ENCODE measurements at places on chromosomes 11 and 22. TPM values are rescaled to one million over a fixed set of nuclear protein-coding genes. Genes with fewer than 3 reads are reported as not detected.
A peak's percentile ranks its signal among the peaks of the same experiment; 100 is the strongest.

CCDC188 gene
- not detected for total RNA-seq

DNA sequence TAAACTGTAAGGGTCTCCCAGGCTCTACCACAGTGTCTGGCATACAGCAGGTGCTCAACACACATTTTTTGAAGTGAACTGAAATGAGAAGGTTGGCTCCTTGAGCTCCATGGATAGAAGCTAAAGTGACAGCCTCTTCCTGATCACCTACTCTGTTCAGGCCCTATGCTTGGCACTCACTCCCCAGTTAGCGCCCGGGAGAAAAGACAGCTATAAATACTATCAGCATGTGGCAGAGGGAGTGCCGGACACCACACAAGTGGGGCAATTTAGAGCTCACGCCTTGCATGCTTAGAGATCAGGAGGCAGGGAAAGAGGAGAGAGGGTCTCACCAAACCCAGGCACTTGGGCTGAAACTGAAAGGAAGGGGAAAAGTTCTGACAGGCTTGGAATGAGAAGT lies 195.5 kb downstream of the BUD13 start:
- no peaks in the 10 kb centered on the region for H3K36me3 ChIP-seq
- H3K4me3 ChIP-seq = no peak overlapping the region
- no peak for DNase-seq
- no peak overlapping the region for H3K27ac ChIP-seq

DNA sequence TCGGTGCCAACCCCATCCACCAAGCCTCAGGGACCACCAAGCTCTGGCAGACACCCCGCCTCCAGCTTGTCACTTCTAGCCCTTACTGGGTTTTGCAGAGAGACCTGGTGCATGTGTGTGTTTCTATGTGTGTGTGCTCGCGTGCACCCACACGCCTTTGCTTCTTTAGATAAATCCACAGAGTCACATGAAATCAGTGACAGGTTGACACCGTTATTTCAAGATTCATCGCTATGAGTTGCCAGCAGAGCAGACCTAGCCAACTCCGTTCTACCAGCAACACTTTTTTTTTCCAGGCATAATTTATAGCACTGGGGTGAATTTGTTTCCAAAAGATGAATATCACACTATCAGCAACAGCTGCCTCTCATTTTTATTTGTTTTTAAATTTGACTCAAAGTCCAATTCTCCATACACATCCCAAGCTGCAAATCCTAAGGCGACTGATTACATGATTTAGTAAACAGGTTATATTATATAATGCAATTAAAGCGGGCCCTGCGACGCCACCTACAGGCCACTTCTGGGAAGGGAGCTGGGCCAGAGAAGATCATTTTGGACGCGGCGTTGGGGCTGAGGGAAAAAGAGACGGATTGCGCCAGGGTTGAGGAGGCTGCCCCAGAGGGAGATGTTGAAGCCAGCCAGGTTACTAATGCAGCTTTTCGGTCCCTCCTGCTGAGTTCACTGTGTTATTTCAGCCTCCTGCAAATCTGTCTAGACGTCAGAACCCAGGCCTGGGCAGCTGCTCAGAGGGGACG lies 150.5 kb downstream of the FEZ1 start:
- peak; percentile 70 for DNase-seq
- H3K27me3 ChIP-seq = no peaks in the 10 kb centered on the region
- H3K27ac ChIP-seq = no peak overlapping the region
- H3K36me3 ChIP-seq = no peaks in the 10 kb centered on the region
- H3K4me1 ChIP-seq = no peaks in the 10 kb centered on the region

CCDC73 gene
- 0.33 TPM for total RNA-seq

DNA sequence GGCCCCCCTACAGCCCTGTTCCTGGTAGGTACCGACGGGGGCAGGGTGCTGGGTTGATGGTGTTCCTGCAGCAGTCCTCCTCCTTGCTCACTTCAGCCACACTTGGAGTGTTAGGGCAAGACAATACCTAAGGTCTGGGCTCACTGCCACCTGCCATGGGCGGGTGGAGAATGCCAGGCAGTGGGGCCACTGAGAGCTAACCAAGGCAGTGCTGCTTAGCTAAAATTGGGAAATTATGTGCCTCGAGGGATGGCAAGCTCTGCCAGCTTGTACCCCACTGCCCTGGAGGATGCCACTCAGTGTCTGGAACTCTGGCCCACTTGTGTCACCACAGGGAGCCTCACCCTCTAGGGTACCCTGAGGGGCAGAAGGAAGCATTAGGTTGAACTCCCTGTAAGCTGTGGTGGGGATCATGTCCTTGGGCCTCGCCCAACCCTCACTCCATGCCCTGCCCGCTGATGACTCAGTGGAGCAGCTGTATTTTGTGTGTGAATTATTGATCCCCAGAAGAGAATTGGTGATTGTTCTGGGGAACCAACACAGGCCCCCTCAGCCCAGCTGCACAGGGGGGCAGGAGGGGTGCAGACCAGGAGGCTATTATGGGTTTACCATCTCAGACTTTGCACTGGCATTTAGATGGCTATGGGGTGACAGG lies 17.7 kb downstream of the PHLDB1 start:
- no peaks in the 10 kb centered on the region for H3K27me3 ChIP-seq
- DNase-seq = no peak

GRCh38 chr11:96578379-96578778 lies 188.6 kb downstream of the JRKL start:
- H3K27me3 ChIP-seq = no peaks in the 10 kb centered on the region
- H3K4me1 ChIP-seq = no peaks in the 10 kb centered on the region
- H3K27ac ChIP-seq = no peak overlapping the region
- H3K4me3 ChIP-seq = no peak overlapping the region
- no peaks in the 10 kb centered on the region for H3K36me3 ChIP-seq
- no peak for DNase-seq

DNA sequence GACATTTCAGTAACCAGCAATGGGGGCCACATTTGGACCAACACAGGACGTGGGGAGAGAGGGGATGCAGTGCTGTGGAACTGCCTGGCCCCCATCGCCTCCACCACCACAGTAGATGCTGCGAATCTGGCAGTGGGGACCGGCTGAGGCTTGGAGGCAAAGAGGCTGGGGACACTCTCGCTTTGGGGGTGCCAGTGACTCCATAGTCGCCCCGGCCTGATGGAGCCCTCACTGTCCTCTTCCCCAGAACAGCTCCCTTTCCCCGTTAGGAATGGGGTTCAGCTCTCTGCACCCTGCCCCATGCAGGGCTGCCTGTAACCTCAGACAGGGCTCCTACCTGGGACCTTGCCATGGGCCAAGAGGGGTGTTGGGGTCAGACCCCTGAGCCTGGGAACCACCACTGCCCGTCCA lies 1.8 kb upstream of the MUC2 start:
- no peaks in the 10 kb centered on the region for H3K27me3 ChIP-seq
- no peak overlapping the region for H3K4me3 ChIP-seq
- H3K36me3 ChIP-seq = no peaks in the 10 kb centered on the region

SLC5A4 gene
- not detected for total RNA-seq

- no peak overlapping the region for H3K4me3 ChIP-seq
- no peaks in the 10 kb centered on the region for H3K27me3 ChIP-seq
- no peak for DNase-seq
- no peak overlapping the region for H3K27ac ChIP-seq
- no peaks in the 10 kb centered on the region for H3K4me1 ChIP-seq
These were observed 338.8 kb downstream of the MIAT start for GRCh38 chr22:26996154-26996553.

- no peak for DNase-seq
- H3K4me1 ChIP-seq = no peaks in the 10 kb centered on the region
- no peaks in the 10 kb centered on the region for H3K36me3 ChIP-seq
These were observed 11.3 kb upstream of the GDPD5 start for GRCh38 chr11:75536786-75537641.

DNA sequence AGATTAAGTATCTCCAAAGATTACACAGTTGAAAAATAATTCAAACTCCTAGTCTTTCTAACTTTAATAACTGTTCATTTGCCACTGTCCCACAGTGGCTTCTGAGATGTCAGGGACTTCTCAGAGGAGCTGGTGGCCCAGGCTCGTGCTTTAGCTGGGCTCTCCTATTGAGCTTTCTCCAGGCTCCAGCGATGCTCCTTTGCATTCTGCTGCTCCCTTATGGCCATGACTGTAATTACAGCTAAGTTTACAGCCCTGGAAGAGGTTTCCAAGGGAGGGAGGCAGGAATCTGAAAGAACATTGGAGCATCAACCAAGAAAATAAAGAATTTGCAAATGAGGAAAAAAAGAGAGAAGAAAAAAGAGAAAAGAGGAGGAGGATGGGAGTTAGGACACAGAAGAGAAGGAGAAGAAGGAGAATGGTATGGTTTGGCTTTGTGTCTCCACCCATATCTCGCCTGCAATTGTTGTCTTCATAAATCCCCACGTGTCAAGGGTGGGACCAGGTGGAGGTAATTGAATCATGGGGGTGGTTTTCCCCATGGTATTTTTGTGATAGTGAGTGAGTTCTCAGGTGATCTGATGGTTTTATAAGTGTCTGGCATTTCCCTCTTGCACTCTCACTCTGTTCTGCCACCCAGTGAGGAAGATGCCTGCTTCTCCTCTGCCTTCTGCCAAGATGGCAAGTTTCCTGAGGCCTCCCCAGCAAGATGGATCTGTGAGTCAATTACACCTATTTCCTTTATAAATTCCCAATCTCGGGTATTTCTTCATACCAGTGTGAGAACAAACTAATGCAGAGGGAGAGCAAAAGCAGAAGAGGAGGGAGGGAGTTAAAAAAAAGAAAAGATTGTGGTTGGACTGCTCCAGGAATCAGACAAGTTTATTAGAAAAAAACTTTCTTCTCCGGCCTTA lies 857.0 kb downstream of the KCNA4 start:
- no peaks in the 10 kb centered on the region for H3K27me3 ChIP-seq
- no peaks in the 10 kb centered on the region for H3K4me1 ChIP-seq
- no peaks in the 10 kb centered on the region for H3K36me3 ChIP-seq
- no peak for DNase-seq

MMP8 gene
- total RNA-seq = 0.33 TPM

FXYD2 gene
- total RNA-seq = 0.66 TPM

MMP10 gene
- total RNA-seq = not detected

GRCh38 chr11:131664816-131665215 lies 294.4 kb downstream of the NTM start:
- no peaks in the 10 kb centered on the region for H3K4me1 ChIP-seq
- no peak overlapping the region for H3K4me3 ChIP-seq
- DNase-seq = no peak
- H3K27me3 ChIP-seq = no peaks in the 10 kb centered on the region

DNA sequence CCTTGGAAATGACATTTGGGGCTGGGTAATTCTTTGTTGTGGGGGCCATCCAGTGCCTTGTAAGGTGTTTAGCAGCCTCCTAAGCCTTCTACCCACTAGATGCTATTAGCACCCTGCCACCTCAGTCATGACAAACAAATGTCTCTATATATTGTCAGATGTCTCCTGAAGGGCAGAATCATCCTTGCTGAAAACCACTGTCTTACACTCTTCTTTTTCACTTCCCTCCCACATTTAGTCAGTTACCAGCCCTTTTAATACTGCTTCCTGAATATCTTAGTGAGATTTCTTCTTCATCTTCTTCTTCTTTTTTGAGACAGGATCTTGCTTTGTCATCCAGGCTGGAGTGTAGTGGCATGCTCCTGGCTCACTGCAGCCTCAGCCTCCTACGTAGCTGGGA lies 33.1 kb downstream of the TNRC6B start:
- H3K27ac ChIP-seq = no peak overlapping the region
- H3K4me3 ChIP-seq = no peak overlapping the region
- no peaks in the 10 kb centered on the region for H3K36me3 ChIP-seq
- peaks cover 4% of the 10 kb centered on the region for H3K4me1 ChIP-seq
- DNase-seq = no peak
- H3K27me3 ChIP-seq = no peaks in the 10 kb centered on the region

- H3K4me1 ChIP-seq = no peaks in the 10 kb centered on the region
- no peaks in the 10 kb centered on the region for H3K27me3 ChIP-seq
- no peak overlapping the region for H3K4me3 ChIP-seq
- no peak for DNase-seq
- H3K36me3 ChIP-seq = no peaks in the 10 kb centered on the region
These were observed 93.6 kb downstream of the DDX10 start for GRCh38 chr11:108758458-108758857.

GRCh38 chr11:78921509-78921908 lies 346.8 kb upstream of the NARS2 start:
- no peak overlapping the region for H3K27ac ChIP-seq
- H3K36me3 ChIP-seq = no peaks in the 10 kb centered on the region
- DNase-seq = no peak
- no peaks in the 10 kb centered on the region for H3K4me1 ChIP-seq

DNA sequence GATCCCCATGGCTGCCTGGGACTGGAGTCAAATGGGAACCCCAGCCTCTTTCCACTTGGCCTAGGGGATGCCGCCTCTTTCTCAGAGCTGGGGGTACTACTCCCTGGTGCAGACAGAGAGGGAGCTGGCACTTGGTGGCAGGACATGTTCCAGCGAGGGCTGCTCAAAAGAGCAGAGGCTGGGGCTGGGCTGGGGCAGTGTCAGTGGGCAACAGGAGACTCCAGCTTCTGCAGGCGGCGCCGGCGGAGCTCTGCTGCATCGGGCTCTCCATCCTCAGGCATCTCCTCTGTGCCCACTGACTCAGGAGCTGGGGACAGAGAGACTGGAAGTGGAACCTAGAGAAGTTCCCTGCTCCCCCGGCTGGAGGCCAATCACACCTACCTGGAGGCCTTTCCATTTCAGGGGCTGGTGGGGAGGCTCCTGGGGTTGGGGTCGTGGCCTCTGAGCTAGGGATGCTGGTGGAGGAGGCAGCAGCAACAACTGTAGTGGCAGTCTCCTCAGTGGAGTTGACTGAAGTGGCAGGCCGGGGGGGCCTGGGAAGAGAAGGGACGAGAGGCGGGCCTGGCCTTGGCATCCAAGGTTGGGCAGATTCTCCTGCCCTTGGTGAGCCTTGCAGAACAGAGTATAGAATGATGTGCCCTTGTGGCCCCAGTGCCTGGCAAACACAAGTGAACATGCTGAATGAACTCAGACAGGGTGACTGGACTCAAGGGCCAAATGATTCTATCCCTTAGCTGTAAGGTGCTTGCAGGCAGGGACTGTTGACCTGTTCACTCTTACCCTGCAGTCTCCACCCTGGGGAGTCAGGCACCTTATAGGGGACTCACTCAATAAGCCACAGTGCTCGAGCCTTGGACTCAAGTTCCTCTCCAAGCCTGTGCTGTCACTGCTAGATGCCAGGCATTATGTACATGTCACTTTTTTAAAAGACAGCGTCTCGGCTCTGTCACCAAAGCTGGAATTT lies 5.9 kb downstream of the SYVN1 start:
- no peak for DNase-seq
- H3K27ac ChIP-seq = no peak overlapping the region
- H3K36me3 ChIP-seq = peaks cover 48% of the 10 kb centered on the region
- peaks cover 6% of the 10 kb centered on the region for H3K4me1 ChIP-seq

RIBC2 gene
- 2.0 TPM for total RNA-seq

Measured in breast epithelium (tissue), 4 donors.